ENCODE measurements at places on chromosomes 2 and 18. TPM values are rescaled to one million over a fixed set of nuclear protein-coding genes. Genes with fewer than 3 reads are reported as not detected.

TRMT61B gene
- 17.7 TPM for total RNA-seq

CCDC74B gene
- 6.1 TPM for total RNA-seq

SDC1 gene
- total RNA-seq = 184 TPM

EN1 gene
- total RNA-seq = 0.92 TPM

PLGLB2 gene
- 0.49 TPM for total RNA-seq

LHCGR gene
- total RNA-seq = not detected

HTR2B gene
- total RNA-seq = 0.07 TPM
